ENCODE measurements at places on chromosomes 11 and 22.
A peak's percentile ranks its signal among the peaks of the same experiment; 100 is the strongest.

GRCh38 chr22:42685941-42686653, 34.6 kb downstream of the A4GALT start:
- no peak for DNase-seq

DNA sequence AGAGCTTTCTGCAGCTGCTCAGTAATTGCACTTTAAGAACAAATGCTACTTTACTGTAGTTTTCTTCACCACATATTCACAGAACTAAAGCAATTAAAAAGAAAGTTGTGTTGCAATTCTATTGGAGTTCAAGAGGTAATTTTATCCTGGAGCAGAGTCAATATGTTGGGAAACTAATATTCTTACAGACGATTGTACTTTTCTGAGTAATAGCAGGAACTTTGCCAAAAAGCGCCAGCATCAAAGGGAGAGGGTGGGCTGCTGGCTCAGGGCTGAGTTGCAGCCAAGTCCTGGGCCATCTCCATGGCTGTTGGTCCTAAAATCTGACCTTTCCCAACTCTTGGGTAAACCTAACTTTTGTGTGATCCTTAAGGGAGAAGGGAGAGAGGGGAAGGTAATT, 73.6 kb upstream of the MYO18B start:
- no peak for DNase-seq

DNA sequence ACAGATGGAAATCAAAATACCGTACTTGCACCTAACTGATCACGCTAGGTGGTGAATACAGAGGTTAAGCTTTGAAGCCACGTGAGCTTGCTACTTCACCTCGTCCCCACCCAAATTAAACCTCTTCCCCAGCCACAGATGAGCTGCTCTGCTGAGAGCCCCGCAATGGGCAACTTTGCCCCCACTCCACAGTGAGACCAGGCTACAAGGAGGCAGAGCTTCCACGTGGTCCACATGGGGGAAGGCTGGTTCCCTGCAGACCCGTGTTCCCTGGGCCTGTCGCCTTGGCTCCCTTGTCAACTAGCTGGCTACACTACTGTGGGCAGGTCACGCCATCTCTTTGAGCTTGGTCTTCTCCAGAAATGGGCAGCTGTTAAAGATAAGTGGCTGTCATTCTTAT, 10.9 kb downstream of the CD5 start:
- DNase-seq = no peak

GRCh38 chr11:121932646-121933185, 183.3 kb downstream of the BLID start:
- no peak for DNase-seq

DNA sequence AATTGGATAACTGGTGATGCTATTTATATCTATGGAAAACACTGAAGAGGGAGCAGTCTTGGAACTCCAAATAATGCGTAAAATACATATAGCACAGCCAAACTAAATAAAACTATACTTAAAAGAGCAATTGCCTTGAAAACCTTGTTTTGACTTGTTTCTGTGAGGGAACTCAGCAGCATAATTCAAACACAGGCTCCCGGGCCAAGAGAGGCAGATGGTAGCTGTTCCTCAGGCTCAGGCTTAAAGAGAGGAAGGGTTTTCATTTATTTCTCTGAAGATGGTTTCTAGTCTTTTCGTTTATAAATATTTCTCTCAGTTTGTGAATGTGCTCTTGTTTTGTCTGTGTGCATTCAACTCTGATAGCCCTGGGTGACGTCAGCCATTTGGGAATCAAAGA, 82.4 kb downstream of the FANCF start:
- no peak for DNase-seq

DNA sequence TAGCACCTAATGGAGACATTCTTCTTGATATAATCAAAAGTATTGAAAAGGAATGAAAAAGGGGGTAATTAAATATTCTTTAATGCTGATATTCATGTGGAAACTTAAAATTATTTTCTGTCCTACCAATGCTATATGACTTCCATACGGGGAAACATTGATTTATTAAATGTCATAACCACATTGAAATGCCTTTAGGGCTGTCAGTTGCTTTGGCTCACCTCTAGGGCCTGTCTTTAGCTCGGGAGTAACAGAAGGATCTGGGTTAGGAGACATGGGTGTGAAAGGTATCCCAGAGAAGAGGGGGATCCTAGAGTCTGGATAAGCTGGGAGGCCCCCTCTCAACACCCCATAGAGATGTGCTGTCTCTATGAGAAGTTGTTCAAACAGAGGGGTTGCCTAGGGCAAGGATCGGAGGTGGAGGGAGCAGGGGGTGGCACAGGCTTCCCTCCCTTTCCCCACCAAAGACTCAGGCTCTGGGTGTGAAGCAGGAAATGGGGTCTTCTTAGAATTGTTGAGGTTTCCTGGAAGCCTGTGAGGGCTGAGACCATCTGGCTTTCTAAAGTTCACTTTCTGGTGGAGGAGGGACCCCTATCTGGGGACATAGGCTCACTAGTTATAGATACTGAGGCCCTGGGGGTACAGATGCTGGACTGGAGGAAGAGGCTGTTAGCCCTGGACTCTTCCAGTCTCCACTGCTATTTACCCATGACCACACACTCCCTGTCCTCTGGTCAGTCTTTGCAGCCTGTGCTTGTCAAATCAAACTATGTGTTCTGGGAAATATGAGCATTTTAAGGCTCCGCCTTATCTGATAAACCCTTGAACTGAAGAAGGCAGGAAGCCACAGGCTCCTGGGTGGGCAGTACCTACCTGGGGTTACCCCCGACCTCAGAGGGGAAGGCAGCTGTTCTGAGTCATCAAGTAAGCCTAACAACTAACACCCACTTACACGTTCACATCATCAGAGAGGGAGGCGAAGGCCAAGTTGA, 55.8 kb upstream of the RRAS2 start:
- DNase-seq = peak; percentile 48

GRCh38 chr11:11856638-11857037, 14.9 kb downstream of the USP47 start:
- DNase-seq = no peak

- DNase-seq = no peak
These were observed 72.3 kb downstream of the SHANK2 start for GRCh38 chr11:71179877-71180605.

GRCh38 chr11:116376054-116376453, 396.7 kb downstream of the BUD13 start:
- DNase-seq = no peak

All from activated CD8-positive, alpha-beta memory T cell treated with anti-CD3 and anti-CD28 coated beads for 1 hour (primary cell).